ENCODE measurements at places on chromosomes 16 and 17. TPM values are rescaled to one million over a fixed set of nuclear protein-coding genes. Genes with fewer than 3 reads are reported as not detected.
A peak's percentile ranks its signal among the peaks of the same experiment; 100 is the strongest.

MPV17L gene
- not detected for total RNA-seq

TAT gene
- not detected for total RNA-seq

SLC4A1 gene
- not detected for total RNA-seq

TCAP gene
- total RNA-seq = 0.74 TPM

CLEC18B gene
- not detected for total RNA-seq

TBC1D26 gene
- 0.69 TPM for total RNA-seq

TP53TG3C gene
- not detected for total RNA-seq

CLEC18A gene
- 0.17 TPM for total RNA-seq

OTOA gene
- total RNA-seq = not detected

PITPNM3 gene
- total RNA-seq = 0.38 TPM

PDE6G gene
- total RNA-seq = 0.89 TPM

ACAP1 gene
- total RNA-seq = 309 TPM

TNFRSF13B gene
- not detected for total RNA-seq

DNA sequence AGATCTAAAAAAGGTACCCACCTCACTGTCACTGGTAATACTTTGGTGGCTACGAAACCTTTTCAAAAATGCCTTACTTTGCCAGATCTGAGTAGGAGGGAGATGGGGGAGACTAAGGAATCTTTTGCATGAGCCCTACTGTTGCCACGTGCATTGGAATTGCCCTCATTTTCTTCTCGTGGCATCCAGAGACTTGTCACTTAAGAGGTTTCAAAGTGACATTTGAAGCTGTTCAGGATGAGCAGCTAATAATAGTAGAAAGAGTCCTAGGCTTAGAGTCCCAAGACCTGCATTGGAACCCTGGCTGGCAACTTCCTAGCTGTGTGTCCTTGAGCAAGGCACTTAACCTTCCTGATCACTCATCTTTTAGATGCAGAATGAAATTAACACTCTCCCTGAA lies 43.5 kb downstream of the GPRC5B start:
- DNase-seq = no peak

- DNase-seq = no peak
Measured at GRCh38 chr16:85307552-85308364, 195.5 kb upstream of the CIBAR2 start.

DNA sequence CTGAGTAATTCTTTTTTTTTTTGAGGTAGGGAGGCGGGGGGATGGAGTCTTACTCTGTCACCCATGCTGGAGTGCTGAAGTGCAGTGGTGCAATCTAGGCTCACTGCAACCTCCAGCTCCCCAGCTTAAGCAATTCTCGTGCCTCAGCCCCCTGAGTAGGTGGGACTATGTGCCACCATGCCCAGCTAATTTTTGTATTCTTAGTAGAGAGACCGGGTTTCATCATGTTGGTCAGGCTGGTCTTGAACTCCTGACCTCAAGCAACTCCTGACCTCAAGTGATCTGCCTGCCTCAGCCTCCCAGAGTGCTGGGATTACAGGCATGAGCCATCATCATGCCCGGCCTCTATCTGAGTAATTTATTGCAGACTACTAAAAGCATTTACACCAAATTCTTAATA lies 19.4 kb downstream of the KPNB1 start:
- no peak for DNase-seq

DNA sequence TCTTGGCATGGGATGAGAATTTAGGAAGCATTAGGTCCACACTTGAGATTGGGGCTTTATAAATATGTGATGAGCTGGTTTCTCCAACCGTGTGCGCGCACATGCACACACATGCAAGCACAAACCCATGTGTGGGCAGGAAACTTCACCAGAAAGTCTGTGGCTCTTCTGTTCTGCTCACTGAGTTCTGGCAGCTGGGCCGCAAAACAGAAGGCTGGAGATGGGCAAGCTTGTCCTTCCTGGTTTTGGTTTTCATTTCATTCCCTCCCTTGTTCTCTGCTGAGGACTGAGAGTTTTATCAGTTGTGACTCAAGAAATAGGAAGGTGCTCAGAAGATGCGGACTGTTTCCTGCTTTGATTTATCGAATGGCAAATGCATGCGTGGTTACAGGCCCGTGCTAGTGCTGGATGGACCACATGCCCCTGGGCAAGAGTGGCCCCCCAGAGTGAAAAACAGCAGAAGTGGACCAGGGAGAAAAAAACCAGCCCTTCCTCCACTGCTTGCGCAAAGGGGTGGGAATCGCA lies 14.1 kb downstream of the MAP3K14 start:
- no peak for DNase-seq

DNA sequence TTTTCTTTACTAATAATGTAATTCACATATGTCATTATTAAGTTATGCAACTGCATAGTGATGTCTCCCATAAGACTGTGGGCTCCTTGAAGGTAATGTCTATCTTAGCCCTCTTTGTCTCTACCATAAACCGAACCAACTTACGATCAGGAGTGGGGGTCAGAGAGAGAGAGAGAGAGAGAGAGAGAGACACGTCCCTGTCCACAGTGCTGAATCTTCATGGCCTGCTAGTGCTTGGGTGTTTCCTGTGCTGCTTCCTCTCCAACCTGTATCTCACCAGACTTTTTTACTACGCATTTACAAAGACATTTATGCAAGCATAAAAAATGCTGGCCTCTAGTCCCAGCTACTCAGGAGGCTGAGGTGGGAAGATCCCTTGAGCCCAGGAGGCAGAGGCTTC lies 52.2 kb upstream of the HAPSTR1 start:
- peak; percentile 34 for DNase-seq

DNA sequence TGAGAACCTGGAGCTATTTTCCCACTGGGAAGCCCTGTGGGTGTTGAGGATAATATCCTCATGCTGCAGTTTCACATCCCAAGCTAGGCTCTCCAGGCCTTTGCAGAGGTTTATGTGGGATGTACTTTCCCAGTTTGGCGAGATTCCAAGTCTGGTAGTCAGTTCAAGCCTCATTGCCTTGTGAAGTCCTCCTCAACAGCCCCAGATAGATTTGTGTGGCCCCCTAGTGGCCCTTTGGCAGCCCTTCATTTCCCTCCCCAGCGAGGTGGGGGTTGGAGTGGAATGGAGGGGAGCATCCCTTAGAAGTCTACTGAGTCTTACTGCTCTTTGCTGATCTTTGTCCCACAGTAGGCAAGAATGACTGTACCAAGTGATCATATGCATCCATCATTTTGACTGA lies 137.9 kb downstream of the CDH11 start:
- DNase-seq = no peak

- DNase-seq = peak; percentile 13
Measured at GRCh38 chr16:68332411-68333121, 21.7 kb downstream of the PRMT7 start.

- DNase-seq = no peak
Measured at GRCh38 chr17:16820161-16820877, 130.3 kb downstream of the CCDC144A start.

GRCh38 chr16:65845466-65846209 lies 520.9 kb upstream of the CDH5 start:
- DNase-seq = no peak

DNA sequence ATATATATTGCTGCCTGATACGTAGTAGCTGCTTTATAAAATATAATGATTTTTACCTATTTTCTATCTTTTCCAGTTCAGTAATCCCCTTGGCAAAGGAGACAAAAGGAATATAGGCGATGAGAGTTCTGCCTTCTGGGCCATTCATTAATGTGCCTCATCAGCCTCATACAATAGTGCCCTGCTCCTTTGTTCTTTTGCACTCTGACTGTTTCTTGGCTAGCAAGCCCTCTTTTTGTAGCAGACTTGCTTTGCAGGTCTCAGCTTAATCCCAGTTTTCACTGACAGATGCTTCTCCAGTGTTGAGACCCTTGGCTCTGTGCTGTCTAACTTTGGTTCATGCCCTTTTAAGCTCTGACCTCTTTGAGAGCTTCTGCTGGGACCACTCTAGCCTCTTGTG lies 10.4 kb downstream of the HSD17B2 start:
- DNase-seq = no peak

- DNase-seq = peak; percentile 19
Measured at GRCh38 chr16:48157794-48158193, 2.0 kb upstream of the ABCC12 start.

DNA sequence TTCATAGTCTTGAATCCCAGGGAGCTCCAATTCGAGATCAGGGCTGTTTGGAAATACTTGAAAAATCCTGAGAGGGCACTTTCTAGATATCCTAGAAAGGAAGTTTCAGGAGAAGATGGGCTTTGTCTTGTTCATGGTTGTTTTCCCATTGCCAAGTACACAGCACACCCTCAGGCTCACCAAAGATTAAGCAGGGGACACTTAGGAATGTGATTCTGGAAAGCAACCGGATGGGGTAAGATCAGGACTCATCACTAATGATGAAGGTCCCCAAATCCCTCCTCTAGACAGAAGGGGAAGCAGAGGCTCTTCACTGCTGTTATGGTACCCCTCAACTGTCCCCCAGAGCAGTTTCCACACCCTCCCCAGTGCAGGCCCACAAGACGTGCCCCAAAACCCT lies 40.7 kb downstream of the VAC14 start:
- no peak for DNase-seq

GRCh38 chr17:51427856-51428255 lies 167.5 kb downstream of the UTP18 start:
- DNase-seq = peak; percentile 92

DNA sequence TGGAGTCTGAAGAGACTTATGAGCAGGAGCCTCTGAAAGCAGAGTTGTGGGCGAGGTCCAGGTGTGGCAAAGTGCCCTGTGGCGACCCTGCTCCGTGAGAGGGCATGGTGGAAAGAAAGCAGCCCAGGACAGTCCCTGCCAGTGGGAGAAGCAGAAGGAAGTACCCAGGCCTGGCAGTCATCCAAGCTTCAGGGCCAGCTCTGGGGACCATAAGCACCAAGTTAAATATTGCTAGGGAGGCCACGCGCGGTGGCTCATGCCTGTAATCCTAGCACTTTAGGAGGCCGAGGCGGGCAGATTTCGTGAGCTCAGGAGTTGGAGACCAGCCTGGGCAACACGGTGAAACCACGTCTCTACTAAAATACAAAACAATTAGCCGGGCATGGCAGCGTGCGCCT lies 4.9 kb upstream of the ASGR1 start:
- no peak for DNase-seq

DNA sequence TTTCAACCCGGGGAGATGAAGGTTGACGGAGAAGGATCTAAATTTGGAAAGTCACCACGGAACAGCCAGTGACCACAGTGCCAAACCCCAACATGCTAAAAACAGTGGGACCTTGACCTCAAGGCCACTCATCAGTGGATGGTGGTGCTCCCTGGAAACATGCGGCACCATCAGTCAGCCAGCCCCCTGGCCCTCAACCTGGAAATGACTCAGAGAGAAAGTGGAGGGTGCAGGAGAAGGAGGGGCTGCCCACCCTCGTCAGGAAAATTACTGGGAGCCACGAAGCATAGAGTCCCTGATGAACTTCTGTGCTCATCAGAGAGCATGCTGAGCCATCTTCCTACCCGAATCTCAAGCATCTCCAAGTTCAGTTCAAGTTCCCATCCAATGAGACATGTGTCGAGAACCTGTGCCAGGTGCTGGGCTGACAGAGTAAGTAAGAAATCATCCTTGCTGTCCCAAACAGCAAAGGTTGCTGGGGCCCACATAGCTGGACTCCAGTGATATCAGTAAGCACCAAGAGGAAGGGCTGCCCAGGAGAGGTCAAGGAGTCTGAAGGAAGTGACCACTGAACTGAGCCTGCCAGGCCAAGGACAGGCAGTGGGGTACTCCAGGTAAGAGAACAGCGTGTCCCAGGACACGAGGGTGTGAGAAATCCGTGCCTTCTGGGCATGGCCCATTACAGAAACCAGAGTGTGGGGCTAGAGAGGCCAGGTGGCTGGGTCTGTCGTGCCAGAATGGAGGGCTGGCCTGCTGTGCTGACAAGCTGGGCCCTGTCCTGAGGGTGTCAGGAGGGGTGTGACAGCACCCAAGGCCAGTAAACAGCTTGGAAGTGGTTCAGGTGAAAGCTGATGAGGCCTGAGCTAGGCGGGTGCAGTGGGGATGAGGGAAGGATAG lies 5.2 kb downstream of the PECAM1 start:
- DNase-seq = peak; percentile 64

- no peak for DNase-seq
Measured at GRCh38 chr16:85571563-85571812, 41.6 kb upstream of the GSE1 start.

- DNase-seq = no peak
Measured at GRCh38 chr17:36468903-36469635, 17.4 kb upstream of the ZNHIT3 start.

- no peak for DNase-seq
Measured at GRCh38 chr16:64012166-64012565, 1109.7 kb downstream of the CDH11 start.

DNA sequence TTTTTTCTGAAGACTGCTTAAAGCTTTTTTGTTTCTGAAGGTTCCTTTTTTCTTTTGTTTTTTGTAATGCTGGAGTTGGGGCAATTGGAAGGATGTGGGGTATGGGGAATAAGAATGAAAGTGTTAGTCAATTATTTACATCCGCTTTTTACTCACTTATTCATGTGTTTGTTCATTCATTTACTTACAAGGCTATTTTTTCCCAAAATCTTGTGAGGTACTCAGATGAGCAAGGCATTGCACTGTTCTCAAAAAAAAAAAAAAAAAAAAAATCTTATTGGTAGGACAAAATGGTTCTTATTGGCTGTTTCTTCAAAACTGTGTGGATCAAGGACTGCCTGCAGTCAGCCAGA lies 55.7 kb downstream of the PLD6 start:
- no peak for DNase-seq

DNA sequence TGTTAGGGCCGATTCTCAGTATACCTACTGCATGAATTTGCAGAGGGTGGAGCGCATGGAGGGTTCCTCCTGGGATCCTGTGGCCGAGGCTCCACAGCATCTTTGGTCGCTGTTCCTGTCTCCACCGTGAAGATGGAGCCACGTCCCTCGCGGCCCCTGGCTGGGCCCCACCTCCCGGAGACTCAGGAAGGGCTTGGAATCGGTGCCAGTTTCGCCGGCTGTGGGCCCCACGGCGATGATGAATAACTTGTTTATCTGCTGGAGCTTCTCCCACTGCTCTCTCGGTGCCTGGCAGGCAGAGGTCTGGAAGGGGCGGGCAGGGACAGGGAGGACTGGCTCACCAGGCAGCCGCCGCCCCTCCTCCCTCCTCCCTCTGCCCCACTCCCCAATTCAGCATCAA lies 8.1 kb downstream of the SLC5A11 start:
- no peak for DNase-seq

GRCh38 chr17:57004944-57005579 lies 27.1 kb downstream of the SCPEP1 start:
- no peak for DNase-seq

DNA sequence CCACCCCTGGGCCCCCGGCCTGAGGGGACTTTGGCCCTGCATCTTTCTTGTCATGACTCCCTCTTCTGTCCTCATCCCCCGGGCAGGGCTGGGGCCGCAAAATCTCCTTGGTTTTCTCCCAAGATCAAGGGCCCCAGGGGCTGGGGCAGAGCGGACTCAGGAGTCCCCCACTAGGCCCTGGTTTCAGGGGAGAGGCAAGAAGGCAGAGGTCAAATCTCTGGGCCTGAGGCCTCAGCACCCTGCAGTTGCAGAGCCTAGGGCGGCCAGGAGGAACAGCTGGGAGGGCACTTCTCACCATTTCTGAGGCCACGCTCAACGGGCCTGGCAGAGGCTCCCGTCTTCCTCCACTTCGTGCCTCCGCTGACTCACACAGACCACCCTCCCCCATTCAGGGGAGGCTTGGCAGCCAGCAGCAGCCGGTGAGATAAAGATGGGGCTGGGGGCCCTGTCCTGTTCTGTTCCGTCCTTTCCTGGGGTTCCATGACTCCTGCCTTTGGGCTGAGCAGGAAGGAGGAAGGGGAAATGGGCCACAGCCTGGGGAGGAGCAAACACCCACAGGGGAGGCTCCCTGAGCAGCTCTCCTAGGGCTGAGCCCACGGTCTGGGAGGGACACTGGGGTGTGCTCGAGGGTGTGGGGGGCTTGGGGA lies 12.4 kb downstream of the ZSCAN10 start:
- DNase-seq = no peak
